H1 (cell line): ENCODE measurements at places on chromosomes 12 and 14. TPM values are rescaled to one million over a fixed set of nuclear protein-coding genes. Genes with fewer than 3 reads are reported as not detected.
A peak's percentile ranks its signal among the peaks of the same experiment; 100 is the strongest.

GRCh38 chr12:49880756-49881414 lies 22.8 kb downstream of the FAIM2 start:
- no peak for DNase-seq

- no peak for DNase-seq
These were observed 444.7 kb upstream of the FBXO33 start for GRCh38 chr14:39876916-39877315.

DNA sequence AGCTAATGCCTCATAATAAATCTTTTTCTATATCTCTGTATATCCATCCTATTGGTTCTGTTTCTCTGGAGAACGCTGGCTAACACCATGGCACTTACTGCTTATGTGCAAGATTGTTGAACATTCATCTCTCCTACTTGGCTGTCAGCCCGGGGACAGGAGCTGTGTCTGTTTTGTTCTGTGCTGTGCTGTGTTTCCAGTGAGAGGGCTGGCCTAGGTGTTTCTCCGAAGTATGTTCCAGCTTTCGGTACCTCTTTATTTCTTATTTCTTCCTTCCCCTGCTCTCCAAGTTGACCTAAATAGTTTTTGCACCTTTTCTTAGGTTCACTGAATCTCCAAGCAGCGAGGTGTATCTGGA lies 18.8 kb upstream of the NR4A1 start:
- no peak for DNase-seq

DNA sequence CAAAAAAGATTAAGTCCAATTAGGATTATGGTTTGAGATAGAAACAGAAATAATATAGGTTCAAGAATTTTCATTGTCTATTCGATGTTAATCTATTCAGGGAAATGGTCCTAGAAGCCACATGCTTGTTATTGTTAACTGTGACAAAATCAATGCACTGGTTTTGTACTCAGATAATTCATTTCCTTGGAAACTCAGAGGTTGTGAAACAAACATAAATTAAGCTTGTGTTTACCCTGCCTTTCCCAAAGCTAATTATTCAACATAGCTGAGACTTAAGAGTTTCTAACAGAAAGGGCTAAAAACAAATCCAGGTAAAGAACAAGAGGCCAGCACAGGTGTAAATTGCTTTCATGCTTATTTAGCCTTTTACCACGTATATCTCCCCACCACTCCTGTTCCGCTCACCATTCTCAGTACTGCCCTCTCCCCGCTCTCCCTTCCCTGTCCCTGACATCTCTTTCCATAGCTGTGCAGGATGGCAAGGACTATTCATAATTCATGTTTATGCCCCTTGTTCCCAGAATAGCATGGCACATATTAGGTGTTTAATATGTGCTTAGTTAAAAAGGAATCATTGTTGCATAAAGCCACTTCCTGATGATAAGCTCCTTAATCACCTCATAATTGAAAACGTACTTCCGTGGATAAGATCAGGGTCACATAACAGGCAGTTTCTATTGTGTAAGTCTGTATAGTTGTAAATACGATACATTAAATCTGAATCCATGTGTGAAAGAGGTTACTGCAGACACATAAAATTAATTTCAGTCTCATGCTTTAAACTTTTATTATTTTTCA lies 131.8 kb upstream of the USP15 start:
- DNase-seq, result no peak

- DNase-seq, result no peak
These were observed 13.4 kb downstream of the BTBD6 start for GRCh38 chr14:105261781-105262180.

GRCh38 chr14:35124127-35124526 lies 1.8 kb downstream of the PRORP start:
- DNase-seq, result no peak

DNA sequence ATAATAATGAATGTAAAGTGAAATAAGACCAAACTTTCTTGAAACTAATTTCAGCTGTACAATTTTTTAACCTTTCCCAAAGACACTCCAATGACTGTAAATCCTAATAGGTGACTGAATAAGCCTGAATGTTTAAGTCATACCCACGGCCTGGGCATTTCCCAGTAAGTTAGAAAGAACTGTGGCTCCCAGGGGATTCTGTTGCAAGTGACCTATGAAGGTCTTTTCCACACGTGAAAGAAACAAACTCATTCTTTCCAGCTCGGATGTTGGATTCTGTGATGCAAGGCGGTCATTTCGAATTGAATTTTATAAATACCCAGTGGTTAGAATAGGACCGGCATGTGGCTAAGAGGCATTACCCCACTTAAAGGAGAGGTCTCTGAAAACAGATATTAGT lies 1134.4 kb downstream of the GALC start:
- DNase-seq, result no peak

- no peak for DNase-seq
These were observed 310.1 kb downstream of the SYT1 start for GRCh38 chr12:79174626-79175025.

DNA sequence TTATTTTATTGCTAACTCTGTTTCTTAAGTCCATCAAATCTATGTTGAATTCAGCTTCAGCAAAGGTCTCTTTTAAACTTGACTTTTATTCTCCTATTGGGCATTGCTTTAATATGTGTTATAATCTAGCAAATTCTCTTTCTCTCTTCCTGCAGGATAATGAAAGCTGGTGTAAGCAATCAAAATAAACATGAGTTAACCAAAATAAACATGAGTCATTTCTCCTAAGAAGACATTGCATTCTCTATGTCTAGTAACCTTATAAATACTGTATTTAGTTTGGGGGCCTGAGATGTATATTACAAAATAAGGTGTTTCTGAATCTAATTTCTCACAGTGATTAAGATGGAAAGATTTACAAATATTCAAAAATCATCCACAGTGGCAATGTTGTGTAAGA lies 739.1 kb upstream of the ATXN7L3B start:
- DNase-seq, result no peak

GRCh38 chr12:68040450-68041075 lies 51.3 kb downstream of the IFNG-AS1 start:
- DNase-seq, result peak; percentile 67

Gene MYO1H
- total RNA-seq, result not detected in 2 replicates

Gene FLVCR2
- 7.1 and 12.9 TPM in 2 replicates for total RNA-seq

Gene KLRF1
- not detected in 2 replicates for total RNA-seq
